Lower lobe of right lung (tissue), 2 donors: ENCODE measurements at places on chromosomes 1 and 21. TPM values are rescaled to one million over a fixed set of nuclear protein-coding genes. Genes with fewer than 3 reads are reported as not detected.

TDRD5 gene
- 0.15 TPM for total RNA-seq

HCRTR1 gene
- total RNA-seq = not detected

DISC1 gene
- total RNA-seq = 13.6 TPM

CAMTA1 gene
- total RNA-seq = 47.9 TPM

DNA sequence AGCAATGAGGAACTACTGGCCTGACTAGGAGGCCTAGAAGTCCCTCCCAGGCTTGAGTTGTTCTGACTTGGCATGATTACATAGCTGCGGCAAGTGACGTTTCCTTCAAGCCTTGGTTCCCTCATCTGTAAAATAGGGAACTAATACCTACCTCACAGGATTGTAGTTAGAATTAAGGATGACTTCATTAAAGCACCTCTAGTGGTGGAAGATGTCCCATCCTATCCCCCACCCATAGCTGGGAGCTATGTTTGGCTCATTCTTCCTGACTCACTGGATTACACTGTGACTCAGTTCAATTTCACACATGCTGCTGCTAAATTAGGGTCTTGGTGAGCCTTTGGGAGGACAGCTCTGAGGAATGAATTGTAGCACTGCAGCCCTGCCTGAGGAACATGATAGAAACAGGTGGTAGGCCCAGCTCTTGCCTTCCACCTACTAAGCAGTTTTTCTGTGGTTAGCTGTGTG is 6.0 kb upstream of the SHISA4 start:
- no peak for DNase-seq

- DNase-seq = no peak
Observed at GRCh38 chr1:71695821-71696220, 586.5 kb downstream of the NEGR1 start.

- no peak for DNase-seq
Observed at GRCh38 chr1:204894606-204895005, 23.9 kb downstream of the NFASC start.
